ENCODE measurements at places on chromosomes 4 and X. TPM values are rescaled to one million over a fixed set of nuclear protein-coding genes. Genes with fewer than 3 reads are reported as not detected.

MED14 gene
- polyA plus RNA-seq: 44.2 TPM

STBD1 gene
- 2.0 TPM for polyA plus RNA-seq

GPRASP2 gene
- 40.2 TPM for polyA plus RNA-seq

PAGE2B gene
- polyA plus RNA-seq: not detected

USP17L17 gene
- not detected for polyA plus RNA-seq

HERC5 gene
- 6.9 TPM for polyA plus RNA-seq

CC2D2A gene
- polyA plus RNA-seq: 57.5 TPM

- peak; percentile 7 for DNase-seq
These were observed 67.9 kb upstream of the SOX3 start for GRCh38 chrX:140572724-140573123.

- DNase-seq: no peak
These were observed 1.8 kb downstream of the SPIN4 start for GRCh38 chrX:63349307-63349706.

GRCh38 chrX:2500803-2501558 is at the start of the genes DHRSX and ZBED1:
DHRSX (minus strand) TSS chrX:2500976; CDS start chrX:2500925, 51 bp downstream.
ZBED1 (minus strand) TSS chrX:2500976; CDS start chrX:2490719, 10,257 bp downstream.
- no peak for DNase-seq

- no peak for DNase-seq
These were observed 55.8 kb upstream of the WDR1 start for GRCh38 chr4:10172278-10172921.

- no peak for DNase-seq
These were observed 19.7 kb downstream of the SLAIN2 start for GRCh38 chr4:48361012-48361400.

DNA sequence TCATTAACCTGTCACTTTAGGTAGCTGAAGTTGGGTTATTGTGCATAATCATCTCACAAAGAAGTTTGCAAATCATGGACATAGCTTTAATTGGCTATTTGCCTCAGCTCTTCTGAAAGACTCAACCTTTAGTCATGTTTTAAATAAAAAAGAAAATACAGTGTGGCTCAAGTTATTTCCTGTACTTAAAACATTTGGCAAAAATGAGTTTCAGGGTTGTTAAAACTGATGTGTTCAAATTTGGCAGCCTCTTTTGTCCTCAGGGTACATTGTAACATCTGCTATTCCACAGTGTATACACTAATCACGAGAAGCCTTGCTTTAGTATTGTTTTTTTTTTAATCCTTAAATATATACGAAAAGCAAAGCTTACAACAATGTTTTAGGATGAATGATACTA is 31.5 kb upstream of the HPGD start:
- DNase-seq: no peak

- DNase-seq: no peak
These were observed 16.7 kb downstream of the CASK start for GRCh38 chrX:41906515-41907187.

GRCh38 chrX:19823031-19823430 is 64.4 kb downstream of the SH3KBP1 start:
- DNase-seq: no peak

- DNase-seq: no peak
These were observed 149.5 kb upstream of the WDFY3 start for GRCh38 chr4:85116008-85116407.

DNA sequence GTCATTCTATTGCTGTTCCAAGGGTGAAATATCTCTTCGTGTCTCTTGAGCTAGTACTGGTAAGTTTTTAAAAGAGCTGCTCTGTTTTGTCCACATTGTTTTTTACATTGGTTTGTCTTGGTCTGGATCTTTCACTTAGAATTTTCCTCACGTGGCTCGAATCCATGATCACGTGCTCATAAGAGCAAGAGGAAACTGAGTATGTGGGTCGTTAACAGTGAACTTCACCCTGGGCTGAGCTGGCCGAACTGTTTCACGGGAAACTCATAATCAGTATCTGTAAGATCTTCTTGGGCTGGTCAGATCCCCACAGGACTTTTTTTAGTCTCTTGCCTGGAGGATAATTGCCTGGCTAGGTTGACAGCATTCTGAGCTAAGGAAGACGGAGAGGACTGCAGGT is 77.8 kb upstream of the HELT start:
- DNase-seq: no peak

GRCh38 chrX:95152810-95153209 is 1478.8 kb downstream of the FAM133A start:
- no peak for DNase-seq

Measured in right renal pelvis (tissue), 4 donors.